Stimulated activated CD8-positive, alpha-beta memory T cell treated with anti-CD3 and anti-CD28 coated beads, Interleukin-4, amount 100 ng/mL, for 1 hour (primary cell): ENCODE measurements at places on chromosomes 1 and 21.

DNA sequence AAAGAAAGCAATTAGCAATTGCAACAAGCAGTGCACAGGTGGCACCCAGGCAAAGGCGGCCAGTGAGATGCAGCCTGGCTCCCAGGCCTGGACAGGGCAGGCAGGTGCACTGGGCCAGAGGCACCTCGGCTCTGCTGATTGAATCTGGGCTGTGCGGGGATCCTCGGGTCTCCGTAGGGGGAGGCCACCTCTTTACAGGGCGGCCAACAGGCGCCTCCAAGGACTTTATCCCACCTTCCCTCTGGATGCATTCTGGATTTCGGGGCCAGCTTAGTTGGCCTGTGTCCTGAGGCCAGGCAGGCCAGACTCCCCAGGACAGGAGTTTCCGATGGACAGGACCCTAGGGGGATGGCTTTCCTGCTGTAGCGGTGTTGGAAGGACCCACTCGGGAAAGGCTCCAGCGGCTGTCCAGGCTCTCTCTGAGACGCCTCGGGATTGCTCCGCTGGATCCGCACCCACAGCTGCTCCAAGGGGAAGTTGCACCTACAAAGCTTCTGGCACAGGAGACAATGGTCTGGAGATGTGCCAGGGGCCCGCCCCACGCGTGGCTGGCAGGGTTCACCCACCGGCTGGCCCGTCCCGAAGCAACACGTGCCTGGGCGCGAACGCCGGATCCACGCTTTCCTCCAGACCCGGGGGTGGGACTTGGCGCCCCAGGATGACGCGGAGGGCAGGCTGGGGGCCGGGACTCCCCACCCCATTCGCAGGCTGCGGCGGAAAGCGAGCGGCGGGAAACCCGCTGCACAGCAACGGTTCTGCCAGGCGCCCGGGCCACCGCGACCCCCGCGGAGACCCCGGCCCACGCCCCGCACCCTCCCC is 810 bp downstream of the SLC19A1 start:
- DNase-seq = no peak

- no peak for DNase-seq
These were observed 82.0 kb downstream of the GLIS1 start for GRCh38 chr1:53656747-53657530.

GRCh38 chr1:53615101-53615500 is 123.9 kb downstream of the GLIS1 start:
- DNase-seq = no peak

GRCh38 chr21:40143822-40144525 is 276.7 kb downstream of the PCP4 start:
- no peak for DNase-seq

GRCh38 chr1:38101037-38101785 is 54.6 kb upstream of the POU3F1 start:
- no peak for DNase-seq

DNA sequence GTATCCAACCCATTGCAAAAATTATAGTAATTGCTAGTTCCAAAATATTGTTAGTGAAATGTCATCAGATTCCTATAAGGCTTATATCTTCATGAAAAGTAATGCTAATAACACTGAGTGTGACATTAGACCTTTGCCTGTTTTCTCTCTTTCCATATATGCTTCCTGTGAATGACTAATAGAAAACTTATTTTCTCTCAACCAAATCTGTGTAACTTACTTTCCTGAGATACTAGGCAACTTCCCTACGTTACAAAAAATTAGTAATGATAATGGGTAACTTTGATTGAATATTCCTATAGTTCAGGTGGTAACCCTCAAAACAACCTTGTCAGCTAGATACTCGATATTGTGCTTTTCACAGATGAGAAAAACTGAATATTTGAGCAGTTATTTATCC is 124.2 kb upstream of the HNRNPU start:
- DNase-seq = no peak

- DNase-seq = no peak
These were observed 212.1 kb downstream of the KIF26B start for GRCh38 chr1:245366886-245367285.

GRCh38 chr21:27513016-27513415 is 546.1 kb upstream of the ADAMTS5 start:
- no peak for DNase-seq

DNA sequence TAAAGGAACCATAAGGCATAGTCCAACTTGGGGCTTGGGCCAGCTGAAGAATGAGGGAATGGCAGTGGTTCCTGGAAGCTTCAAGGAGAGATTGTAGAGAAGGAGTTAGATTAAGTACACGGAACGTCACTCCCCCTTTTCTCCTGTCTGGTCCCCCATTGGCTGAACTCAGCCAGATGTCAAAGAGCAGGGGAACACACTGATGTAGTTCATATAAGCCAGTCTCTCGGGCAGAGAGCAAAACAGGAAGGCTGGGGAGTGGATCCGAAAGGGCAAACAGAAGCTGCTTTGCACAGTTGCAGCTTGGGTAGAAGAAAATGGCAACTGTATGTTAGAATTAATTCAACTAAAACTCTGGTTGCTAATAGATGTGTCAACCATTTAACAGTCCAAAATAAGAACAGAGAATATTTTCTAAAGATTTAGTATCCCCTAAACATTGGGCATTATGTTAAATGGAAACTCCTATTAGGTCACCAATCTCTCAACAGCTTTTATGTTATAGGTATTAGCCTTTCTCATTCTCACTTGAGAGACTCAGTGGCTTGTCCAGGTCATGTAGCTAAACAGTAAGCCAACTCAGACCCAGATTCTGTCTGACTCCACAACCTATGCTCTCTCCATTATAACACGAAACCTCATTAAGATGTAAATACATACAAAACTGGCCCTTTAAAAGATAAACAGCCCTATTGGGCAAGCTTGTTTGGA is 600.7 kb upstream of the USP24 start:
- no peak for DNase-seq

DNA sequence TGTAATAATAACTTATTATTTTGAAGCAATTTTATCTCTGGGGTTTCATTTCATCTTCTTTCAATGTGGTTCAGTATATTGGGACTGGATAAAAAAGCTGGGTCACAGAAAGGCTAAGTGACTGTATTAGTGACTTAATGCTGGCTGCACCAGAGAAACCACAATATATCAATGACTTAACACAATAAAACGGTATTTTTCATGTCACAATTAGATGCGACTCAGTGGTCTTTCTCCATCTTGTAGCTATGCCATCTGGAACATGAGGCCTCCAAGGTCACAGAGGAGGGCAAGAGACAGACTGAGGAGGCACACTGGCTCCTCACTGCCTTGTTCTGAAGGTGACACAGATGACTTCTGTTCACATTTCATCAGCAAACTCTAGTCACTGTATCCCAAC is 26.0 kb upstream of the KCNA3 start:
- DNase-seq = no peak

- DNase-seq = no peak
These were observed 159.2 kb downstream of the DYRK1A start for GRCh38 chr21:37525810-37526209.

DNA sequence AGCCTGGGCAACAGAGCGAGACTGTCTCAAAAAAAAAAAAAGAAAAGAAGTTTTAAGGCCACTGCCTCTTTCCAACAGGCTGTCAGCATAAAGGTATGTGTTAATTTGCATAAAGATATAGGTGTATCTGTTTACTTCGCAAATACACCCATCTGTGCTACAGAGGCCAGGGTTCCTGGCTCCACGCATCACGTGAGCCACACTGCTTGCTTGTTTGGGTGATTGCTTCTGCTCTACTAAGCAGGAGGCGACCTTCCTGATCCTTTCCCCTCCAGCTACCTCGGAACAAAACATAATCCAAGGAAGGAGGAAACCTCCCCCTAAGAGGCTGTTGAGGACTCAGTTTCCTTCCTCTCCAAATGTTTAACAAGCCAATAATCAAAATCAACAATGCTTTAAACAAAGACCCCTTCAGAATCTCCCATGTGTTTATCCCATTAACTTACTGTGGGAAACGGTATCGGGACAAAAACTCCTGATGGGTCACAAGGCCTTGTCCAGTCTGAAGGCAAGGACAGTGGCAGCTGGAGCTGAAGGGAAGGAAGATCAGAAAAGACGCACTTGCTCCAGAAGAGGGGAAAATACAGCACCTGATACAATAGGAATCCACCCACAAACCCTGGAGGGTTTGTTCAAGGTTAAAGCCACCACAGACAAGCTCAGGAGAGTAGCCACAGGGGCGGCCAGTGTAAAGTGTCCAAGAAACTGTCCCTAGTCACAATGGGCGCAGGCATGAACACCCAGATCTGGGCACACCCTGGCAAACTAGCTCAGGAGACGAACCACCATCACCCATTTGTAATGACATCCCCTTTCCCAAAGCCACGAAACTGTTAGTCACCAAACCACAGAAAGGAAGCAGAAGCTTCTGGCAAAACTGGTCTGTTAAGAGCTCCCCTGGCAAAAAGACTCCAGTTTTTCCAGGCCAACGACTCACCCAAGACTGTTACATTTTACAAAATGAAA is 17.2 kb downstream of the CTNNBIP1 start:
- DNase-seq = no peak

DNA sequence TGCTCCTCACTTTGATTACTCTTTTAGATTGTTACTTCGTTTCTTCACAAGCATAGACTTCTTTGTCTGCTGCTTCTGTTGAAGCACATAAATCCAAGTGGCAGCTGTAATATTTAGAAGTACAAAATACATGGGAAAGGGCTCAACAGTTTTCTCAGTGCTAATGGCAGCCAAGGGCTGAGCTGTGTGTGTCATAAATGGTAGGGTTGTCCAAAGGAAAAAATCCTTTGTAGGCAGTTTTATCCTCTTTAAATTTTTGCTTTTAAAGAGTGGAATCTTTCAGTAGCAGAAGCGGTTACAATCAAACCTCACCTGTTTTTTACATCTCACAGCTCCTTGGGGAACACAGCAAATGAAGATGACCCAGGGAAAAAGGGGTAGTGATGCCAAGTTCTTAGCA is 650.8 kb downstream of the PLPP3 start:
- no peak for DNase-seq

- no peak for DNase-seq
These were observed 1.4 kb downstream of the FAM76A start for GRCh38 chr1:27727126-27727525.

DNA sequence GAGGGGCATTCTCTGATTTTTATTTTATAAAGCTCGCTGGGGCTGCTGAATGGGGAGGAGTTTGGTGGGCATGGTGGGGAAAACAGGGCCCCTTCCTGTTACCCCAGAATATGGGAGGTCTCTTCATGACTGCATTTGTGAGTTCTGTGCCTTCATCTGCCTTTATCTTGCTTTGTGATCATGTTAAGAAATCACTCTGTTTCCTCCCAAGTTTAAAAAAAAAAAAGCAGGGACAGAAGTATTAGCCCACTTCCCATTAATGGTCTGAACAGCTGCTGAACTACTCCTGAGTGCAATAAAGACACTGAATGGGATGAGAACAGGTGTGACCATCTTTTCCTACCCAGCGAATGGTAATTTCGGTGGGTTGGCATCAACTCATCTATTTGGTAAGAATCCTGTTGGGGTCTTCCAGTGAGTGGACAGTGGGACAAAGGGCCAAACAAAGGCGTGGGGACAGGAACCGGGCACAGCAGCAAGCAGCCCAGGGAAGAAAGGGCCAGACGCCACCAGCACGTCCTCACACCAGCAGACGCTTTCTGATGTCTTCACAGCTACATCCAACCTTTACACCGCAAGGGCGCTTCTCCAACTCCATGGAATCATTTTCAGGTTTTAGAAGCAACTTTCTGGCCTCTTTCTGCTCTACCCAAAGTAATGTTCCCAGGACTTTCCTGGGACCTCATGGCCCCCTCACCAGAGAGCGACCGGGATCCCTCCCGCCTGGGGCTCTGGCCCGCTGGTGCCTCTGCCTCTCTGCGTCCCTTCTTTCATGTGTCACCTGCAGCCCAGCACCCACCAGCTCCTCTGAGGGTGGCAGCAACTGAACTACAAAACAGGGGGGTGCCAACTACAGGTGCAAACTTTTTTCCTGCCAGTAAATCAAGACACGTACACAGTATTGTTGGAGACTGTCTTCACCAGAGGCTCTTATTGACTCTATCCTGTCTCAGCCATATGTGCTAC is 160.2 kb downstream of the ADSS2 start:
- no peak for DNase-seq

GRCh38 chr1:150146849-150147542 is 2.7 kb upstream of the PLEKHO1 start:
- DNase-seq = no peak

- no peak for DNase-seq
These were observed 22.8 kb upstream of the EFNA1 start for GRCh38 chr1:155104605-155105534.

- no peak for DNase-seq
These were observed 343.9 kb upstream of the AJAP1 start for GRCh38 chr1:4310396-4310923.

DNA sequence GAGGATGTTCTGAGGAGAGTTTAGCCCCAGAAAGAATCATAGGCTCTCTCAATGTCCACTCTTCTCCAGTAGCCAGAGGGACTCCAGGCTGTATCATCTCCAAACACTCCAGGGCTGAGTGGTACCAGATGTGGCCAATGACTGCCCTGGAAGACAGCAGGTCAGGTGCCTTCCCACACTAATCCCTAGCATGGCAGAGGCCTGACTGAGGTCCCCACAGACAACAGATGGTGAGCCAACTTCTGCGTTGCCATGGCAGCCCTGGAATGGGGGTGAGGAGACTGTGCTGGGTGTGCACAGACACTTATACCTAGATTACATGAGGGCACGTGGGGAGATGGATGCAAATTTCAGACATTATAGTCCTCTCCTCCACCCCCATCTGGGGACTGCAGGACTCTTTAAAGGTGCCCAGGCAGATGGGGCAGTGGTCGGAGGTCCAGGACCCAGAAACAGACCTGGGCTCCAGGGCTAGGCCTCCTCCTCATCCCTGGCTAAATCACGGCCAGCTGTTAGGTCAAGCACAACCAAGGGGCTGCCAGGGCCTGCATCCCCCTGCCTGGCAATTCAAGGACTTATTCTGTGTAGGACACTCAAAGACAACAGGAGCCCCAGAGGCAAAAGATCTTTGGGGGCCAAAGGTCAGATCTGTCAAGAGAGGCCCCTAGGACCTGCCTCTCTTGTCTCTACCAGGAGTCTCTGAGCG is 42.9 kb downstream of the CAMK2N1 start:
- no peak for DNase-seq

- no peak for DNase-seq
These were observed 4.0 kb downstream of the LRRC53 start for GRCh38 chr1:74508449-74508848.

DNA sequence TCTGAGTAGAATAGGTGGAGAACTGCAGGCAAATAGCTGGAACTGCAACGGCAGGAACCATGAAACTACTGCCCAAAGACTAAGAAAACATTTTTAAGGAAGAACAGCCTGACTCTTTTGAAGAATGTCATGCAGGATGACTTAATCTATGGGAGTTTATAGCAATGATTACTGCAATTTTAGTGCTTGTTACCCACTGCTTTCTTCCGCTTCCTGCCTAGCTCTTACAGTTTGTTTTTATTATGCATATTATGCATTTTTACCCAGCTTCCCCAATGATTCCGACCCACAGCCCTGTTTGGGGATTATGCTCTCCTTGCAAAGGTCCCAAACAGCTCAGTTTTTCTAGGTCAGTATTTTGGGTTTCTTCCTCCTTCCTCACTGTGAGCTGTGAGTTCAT is 71.2 kb downstream of the PCNX2 start:
- DNase-seq = no peak
